ENCODE measurements at places on chromosomes 11 and 22.

GRCh38 chr22:44424867-44425693 is 73.0 kb downstream of the RTL6 start:
- DNase-seq = no peak

GRCh38 chr11:80309301-80309700 is 868.5 kb upstream of the TENM4 start:
- DNase-seq = no peak

GRCh38 chr11:92332986-92333385 is 108.4 kb downstream of the FAT3 start:
- no peak for DNase-seq

DNA sequence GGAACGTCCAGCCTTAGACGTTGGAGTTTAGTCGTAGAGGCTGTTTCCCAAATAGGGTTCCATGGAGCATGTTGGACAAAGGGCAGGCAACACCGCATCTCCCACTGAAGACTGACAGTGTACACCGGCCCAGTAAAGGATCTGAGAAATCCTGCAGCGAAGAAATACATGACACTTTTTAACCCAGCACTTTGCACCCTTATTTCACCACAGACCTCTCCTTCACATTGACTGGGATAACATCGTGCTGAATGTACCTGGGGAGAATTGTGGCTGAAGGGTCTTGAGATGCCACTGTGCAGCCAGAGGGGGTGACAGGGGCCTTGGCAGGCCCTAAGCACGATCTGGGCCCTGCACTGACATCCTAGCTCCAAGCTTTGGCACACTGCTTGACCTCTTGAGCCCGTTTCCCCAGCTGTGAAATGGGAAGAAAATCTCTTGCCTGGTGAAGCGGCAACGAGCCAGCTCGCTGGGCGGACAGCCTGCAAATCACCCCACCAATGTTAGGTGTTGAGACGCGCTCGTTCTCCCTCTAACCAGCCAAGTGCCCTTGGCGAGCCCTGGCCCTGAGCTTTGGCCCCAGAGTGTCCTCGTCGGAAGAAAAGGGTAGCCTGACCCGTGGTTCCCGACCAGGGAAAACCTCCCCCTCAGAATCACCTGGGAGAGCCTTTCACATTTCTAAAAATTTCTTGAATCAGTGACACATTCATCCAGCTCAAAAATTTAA is 13.4 kb downstream of the CD5 start:
- no peak for DNase-seq

GRCh38 chr11:76623171-76623883 is 47.2 kb downstream of the LRRC32 start:
- DNase-seq = no peak

DNA sequence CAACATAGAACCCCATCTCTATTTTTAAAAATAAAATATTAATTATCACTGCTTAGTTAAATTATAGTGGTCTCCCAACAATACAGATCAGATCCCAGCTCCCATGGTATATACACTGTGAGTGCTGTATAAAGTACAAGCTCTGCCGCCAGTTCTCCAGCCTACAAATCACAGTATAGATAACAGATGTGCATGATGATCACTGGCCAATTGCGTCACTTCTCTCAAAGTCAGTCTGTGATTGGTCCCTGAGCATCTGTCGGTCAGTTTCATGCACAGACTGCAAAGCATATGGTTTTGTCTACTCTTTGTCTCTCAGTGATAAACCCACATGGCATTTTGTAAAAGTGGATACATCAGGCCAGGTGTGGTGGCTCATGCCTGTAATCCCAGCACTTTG is 15.7 kb downstream of the PPARA start:
- peak; percentile 17 for DNase-seq

DNA sequence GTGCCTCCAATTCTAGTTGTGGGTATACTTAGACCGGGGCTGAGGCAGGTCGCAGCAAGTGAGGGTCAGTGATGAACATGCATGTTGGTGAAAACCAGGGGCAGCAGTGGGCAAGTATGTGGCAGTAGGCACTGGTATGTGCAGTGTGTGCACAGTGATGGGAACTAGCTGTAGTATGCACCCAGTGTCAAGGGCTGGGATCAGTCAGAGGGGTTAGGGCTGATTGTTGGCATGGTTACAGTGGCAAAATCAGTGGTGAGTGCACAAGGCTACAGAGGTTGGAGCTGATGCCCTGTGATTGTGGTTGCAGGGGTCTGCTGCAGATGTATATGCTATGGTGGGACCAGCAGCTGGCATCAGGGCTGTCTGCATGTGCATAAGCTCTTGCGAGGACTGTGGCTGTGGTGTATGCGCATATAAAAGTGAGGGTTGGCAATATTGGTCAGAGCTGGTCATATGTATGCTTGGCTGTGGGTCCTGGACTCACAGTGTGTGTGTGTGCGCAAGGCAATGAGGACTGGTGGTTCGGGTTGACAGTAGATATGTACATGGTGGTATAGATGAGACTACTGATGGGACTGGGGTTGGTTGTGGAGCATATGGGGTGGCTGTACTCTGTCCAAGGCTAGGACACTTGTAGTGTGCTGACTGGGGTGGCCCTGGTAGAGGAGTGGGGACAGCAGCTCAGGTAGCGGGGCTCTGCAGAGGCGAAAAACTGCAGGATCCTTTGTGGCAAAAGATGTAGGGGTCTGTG is 33.7 kb upstream of the CHORDC1 start:
- DNase-seq = no peak

DNA sequence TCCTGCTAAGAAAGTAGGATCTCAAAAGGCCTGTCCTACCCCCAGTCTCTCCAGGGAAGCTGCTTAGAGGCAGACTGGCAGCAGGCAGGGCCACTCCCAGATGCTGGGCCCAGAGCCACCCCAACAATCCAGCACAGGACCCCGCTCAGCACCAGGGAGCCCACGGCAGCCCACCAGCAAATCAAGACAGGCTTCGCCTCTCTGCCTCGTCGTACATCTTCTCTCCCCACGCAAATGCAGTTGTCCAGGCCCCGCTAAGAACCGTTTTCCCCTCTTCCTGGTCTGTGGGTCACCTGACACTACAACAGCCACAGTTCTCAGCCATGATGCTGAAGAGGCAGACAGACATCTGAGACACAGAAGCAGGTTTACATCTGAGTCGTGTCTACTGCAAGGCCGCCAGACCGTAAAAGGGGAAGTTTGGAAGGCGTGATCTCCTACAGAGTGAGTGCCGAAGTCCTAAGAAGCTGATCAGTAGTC is 51.1 kb downstream of the IGSF9B start:
- DNase-seq = no peak

DNA sequence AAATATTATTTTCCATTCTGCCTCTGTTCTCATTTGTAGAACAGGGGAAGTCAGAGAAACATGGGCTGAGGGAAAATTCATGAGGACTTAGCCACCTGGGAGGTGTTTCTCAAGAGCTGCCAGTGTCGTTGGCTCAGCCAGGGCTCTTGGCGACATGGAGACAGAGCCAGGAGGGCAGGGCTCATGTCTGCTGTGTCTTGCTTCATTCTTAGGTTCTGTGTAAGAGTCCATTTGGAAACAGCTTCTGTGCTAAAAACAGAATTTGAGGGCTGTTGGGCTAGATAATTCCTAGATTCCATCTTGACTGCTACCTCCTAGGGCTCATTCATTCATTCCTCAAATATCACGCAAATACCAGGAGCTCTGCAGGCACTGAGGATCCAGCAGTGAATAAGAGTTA is 15.1 kb upstream of the MRGPRX2 start:
- DNase-seq = no peak

DNA sequence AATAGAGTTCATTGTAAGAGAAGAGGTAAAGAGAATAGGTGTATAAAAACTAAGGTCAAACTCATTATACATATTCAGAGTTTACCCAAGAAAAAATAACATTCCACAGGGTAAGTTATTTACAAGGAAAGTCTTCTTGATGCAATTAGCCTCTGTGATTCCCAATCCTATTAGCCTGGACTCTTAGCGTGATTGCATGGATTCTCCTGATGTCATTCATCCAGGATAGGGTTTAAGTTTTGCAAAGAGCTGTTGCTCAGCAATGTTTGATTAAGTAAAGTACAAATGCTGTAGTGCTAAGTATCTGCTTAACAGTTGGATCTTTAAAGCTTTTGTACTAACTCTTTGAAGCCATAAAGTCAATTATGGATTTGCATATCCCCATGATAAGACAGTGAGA is 767.8 kb upstream of the LUZP2 start:
- no peak for DNase-seq

GRCh38 chr11:3865388-3866193 is 10.1 kb downstream of the STIM1 start:
- DNase-seq = peak; percentile 45

- DNase-seq = peak; percentile 78
Measured at GRCh38 chr11:11555208-11555607, 66.6 kb downstream of the GALNT18 start.

DNA sequence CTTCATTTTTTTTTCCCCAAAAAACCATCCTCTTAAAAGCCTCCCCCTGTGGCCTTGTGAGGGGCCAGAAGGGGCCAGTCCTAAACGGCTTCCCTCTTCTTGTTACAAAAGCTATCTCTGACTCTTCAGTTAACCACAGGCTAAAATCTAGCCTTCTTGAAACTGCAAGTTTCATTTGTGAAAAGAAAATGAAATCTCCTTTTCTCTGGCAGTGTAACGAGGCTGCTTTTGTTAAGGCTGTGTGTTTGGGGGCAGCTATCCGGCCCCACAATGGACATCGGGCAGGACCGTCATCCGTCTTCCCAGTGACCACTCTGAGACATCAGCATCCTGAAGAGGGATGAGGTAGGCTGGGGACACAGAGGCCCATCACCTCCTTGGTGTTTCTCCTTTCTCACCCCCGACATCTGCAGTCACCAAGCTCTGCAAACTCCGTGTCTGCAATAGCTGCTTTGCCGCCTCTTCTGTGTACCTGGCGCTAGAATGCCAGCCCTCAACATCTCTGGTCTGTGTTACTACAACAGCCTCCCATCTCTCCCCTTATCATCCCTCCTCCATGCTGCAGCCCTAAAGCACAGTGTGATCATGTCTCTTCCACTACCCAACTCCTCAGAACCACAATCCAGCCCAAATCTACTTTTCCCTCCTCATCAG is 94.0 kb downstream of the RCN1 start:
- no peak for DNase-seq
